ENCODE measurements at places on chromosomes 1 and 21. TPM values are rescaled to one million over a fixed set of nuclear protein-coding genes. Genes with fewer than 3 reads are reported as not detected.

- no peak for DNase-seq
Observed at GRCh38 chr1:219713981-219714381, 101.1 kb upstream of the ZC3H11B start.

DNA sequence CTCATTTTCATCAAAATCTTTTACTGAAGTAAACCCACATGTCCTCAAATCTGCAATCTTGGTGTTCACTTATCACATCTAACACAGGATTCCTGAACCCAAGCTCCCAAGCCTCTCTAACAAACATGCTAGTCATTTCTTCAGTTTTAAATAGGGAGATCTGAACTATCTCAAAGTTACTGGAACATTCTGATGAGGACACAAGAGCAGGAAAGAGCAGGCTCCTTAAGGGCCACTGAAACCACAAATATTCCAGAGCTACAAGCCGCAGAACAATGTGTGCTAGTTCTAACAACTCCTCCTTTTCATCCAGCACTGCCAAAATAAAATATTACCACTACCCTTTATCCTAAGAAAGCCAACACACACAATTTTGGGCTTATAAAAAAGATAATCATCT, 38.9 kb downstream of the WARS2 start:
- no peak for DNase-seq

DNA sequence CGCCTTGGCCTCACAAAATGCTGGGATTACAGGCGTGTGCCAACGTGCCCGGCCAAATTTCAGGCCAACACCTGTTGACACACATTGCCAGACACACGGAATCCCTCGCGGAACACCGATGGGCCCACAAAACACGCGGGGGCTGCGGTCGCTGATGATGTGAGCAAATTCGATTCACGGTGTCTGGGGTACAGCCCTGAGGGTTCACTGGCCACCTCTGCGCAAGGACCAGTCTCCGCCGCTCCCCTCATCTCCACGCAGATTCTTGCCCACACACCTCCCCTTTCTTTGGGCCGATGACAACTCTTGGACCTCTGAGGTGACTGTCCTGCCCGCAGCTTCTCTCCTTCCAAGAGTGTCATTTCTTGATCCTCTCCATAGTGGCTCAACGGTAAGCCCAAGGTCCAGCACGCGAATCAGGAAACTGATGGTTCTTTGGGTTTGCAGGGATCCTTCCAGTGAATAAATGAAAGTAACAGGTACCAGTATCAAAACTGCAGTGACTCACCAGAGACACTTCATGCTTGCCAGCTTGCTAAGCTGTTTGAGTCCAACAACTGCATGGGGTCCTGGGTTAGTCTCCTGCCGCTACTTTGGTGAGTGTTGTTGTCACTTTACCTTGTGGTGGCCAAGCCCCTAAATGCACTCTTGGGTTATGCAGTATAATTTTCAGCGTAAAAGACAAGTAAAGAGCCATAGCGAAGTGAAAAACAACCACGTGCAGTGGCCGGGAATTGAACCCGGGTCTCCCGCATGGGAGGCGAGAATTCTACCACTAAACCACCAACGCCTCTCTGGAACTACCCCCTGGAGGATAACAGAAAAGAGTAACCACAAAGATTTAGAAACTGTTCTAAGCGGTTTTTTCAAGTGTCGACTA, 11.0 kb upstream of the RNU1-3 start:
- DNase-seq = peak; percentile 49

GRCh38 chr21:31730712-31731055, 1.2 kb downstream of the SCAF4 start:
- no peak for DNase-seq

- no peak for DNase-seq
Observed at GRCh38 chr1:29592261-29592615, 355.9 kb downstream of the PTPRU start.

GRCh38 chr1:214660190-214660589, 57.2 kb downstream of the CENPF start:
- no peak for DNase-seq

The C1QB gene
- 1,524 TPM for total RNA-seq

The CFHR5 gene
- total RNA-seq = not detected

The LCE1B gene
- total RNA-seq = not detected

The ATPAF1 gene
- 34.9 TPM for total RNA-seq

The LIPI gene
- total RNA-seq = not detected

The NEGR1 gene
- 18.1 TPM for total RNA-seq

All from lower lobe of right lung (tissue), 2 donors.